ENCODE measurements at places on chromosomes 7 and 10.
A peak's percentile ranks its signal among the peaks of the same experiment; 100 is the strongest.

DNA sequence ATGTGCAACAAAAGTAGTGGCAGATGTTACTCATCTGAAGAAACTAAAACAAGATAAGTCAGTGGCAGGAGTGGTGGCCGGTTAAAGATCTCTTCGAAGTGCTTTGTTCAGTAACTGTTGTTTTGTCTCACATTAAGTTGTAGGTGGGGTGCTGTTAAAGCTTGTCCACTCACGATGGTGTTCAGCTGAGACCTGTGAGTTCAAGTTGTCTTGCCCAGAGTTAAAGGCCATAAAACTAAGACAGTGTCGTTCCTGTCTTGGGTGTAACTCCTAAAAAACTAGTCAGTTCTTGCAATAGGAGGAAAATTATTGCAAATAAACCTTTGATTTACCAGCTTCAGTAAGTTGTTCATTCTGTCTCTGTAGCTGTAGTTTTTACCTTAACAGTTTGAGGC lies 857 bp upstream of the FOXP2 start:
- DNase-seq = no peak

DNA sequence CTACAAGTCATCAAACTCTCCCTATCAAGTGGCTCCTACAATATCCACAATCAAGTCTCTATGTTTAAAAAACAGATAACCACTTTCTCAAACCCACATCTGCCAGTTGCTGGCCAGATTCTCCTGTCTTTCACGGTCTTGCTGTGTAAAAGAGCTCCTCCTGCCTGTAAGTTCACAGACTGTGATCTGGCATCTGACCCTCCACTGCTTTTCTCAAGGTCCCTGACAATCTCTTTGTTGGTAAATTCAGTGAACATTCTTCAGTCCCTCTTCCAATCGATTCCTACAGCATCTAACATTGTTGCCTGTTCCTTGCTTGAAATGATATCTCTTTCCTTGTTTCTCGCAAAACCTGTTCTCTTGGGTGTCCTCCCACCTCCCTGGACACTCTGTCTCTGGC lies 18.5 kb upstream of the LMOD2 start:
- no peak for DNase-seq

DNA sequence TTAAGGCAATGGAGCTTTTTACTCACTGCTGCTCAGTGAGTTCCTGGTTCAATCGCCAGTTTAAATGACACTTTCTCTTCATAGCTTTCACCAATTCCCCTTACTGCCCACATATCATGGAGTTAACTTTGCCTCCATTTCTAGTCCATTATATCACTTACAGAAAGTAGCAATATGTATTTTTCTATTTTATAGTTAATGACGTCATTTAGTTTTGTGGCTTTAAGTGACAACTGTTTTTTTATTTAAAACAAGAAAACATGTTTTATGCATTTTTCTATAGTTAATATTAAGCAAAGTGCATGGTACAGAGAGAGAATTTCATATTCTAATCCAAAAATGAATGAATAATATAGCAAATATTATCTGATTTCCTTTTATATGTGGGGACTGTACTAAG lies 363.3 kb downstream of the CDC14C start:
- no peak for DNase-seq

- no peak for DNase-seq
These were observed 130.0 kb downstream of the TES start for GRCh38 chr7:116340201-116340847.

GRCh38 chr10:87866412-87866974 lies 3.1 kb downstream of the PTEN start:
- no peak for DNase-seq

DNA sequence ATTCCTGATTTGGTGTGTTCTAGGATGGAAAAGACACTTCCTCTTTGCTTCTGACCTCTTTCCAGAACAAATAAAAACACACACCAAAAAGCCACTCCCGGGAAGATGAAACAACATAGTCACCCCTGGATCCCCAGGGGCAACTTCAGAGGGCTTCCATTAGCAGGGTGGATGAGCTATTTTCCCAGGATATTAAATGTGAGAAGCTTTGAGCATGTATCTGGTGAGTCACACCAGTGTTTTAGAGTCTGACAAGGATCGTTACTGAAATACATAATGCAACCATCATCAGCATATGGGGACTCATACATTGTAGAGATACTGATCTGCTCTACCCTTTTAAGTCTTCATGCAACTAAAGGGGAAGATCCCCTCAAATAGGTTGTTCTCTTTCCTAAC lies 115.5 kb upstream of the ZNF438 start:
- DNase-seq = no peak

- no peak for DNase-seq
These were observed 216.5 kb downstream of the DNAJB6 start for GRCh38 chr7:157553256-157553655.

- DNase-seq = no peak
These were observed 71.8 kb downstream of the ARHGAP21 start for GRCh38 chr10:24651923-24652322.

GRCh38 chr7:66379542-66380160 lies 174.5 kb downstream of the TPST1 start:
- DNase-seq = no peak

DNA sequence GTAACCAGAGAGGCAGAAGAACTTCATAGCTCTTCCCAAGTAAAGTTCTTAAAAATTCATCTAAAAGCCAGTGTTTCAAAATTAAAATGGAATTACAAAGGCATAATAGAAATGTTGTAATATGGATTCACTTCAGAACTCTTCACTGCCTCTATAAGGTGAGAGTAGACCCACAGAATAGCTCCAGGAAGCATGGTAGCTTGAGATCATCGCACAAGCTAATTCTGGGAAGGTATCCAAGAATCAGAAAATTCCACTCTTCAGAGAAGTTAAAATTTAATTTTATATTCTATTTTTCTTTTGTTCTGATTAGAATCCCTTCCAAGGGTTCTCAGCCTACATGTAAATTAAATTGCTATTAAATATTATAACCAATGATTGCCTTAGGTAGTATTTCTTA lies 1.5 kb upstream of the DHX32 start:
- no peak for DNase-seq

DNA sequence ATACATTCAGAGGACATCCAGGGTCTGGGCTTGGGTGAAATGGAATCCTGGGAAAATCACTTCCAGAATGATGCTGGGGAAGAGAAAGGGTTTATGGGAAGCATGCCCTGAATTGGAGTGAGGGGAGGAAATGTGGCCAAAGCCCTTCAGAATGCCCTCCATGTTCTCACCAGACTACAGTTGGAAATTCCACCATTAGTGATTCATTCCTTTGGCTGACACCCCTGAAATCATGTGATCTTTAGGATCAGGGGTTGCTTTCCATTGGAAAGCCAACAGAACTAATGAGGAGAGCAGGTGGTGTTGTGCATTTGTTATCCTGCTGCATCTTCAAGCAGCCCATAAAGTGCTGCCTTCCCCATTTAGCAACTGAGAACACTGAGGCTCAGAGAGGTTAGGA lies 20.8 kb upstream of the RADIL start:
- DNase-seq = no peak

- DNase-seq = peak; percentile 81
These were observed 11.2 kb upstream of the SLC35B4 start for GRCh38 chr7:134327896-134328295.

- DNase-seq = no peak
These were observed 26.5 kb upstream of the TRIL start for GRCh38 chr7:28984631-28985030.

DNA sequence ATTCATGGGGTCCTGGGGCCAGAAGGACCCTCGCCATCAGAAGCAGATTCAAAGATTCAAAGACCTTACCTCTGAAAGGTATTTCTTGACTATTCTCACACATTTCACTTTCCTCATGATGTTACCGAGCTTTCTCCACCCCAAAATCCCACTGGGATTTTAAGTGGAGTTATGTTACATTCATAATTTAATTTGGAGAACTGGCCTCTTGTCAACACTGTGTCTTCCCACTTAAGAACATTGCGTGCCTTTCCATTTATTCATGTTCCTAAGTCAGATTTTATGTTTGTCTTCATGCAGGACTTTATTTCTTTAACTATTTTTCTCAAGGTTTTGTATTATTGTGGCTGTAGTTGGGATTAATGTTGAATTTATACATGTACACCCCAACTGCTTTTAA lies 123.5 kb upstream of the BMPER start:
- DNase-seq = no peak

DNA sequence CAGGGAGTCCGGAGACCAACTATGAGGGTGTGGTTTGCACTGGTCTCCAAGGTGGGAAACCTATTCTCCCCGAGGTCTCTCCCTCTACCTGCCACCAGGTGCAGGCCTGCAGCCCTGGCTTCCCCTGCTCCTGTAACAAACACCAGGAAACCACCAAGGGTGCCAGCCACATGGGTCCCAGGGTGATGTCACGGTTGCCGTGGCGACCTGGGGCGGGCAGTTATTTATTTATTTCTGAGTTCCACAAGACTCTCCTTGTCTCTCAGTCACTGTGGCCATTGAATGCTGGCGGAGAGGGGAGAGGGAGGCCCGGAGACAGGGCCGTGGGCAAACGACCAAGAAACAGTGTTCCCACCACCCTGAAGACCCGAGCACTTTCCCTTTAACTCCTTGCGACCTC lies 27.0 kb downstream of the MMD2 start:
- no peak for DNase-seq
